ENCODE measurements at places on chromosomes 4 and X.
A peak's percentile ranks its signal among the peaks of the same experiment; 100 is the strongest.

DNA sequence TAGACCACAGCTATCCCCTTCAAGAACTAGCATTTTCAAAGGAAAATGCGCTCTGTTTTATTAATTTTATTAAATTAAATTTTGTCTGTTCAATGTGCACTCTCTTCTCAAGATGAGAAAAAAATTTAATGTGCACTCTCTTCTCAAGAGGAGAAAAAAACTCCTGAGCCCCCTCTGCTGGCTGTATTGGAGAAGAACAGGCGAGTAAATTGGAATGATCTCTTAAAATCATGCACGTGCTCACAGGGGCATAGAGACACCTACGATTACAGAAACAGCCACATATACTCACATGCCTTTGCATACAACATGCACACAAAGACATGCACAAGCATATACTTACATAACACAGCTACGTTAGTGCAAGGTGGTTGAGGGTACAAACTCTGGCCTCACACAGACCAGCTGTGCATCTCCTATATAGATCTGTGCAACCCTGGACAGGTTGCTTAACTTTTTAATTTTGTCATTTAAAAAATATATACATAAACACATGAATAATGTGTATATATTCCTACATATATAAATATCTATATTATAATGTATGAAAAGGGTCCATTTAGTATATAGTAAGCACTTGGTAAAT, 176.2 kb upstream of the CXorf66 start:
- DNase-seq: peak; percentile 6

- no peak for DNase-seq
Measured at GRCh38 chr4:120085705-120086104, 19.1 kb upstream of the MAD2L1 start.

GRCh38 chr4:102116121-102116520, 229.2 kb downstream of the SLC39A8 start:
- DNase-seq: no peak

DNA sequence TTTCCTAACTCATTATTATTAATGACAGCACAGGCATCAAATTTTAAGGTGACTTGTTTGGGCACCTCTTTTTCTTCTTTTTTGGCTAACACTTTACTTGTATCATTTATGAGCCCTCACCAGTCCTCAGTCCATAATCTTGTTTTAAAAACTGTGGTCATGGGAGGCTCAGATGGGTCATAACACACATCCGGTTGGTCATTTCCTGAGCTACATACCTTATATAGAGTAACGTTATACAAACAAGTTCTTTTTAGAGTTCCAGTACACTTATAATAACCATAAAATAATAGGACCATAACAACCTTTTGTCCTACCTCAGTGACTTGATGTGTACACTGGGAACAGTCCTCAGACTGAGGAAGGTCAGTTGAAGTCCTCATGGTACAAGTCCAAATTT, 21.1 kb upstream of the PLS3 start:
- no peak for DNase-seq

Data from NCI-H1436 (cell line).